ENCODE measurements at places on chromosomes 4 and X. TPM values are rescaled to one million over a fixed set of nuclear protein-coding genes. Genes with fewer than 3 reads are reported as not detected.

DNA sequence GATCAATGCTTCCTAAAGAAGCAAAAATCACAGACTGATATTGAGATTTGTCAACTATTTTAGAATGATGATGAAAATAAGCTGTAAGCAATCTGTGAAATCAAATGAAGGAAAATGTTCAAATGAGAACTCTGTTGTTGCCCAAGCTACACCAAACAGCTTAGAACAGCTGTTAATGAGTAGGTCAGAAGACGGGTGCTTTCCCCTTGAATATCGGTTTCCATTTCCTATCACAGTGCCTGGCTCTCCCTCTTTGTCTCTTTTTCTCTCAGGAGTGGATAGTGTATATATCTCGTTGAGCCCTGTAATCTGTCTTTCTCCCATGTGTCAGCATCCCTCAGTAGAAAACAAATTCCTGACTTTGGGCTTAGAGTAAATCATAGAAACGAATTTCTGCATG, 1592.9 kb upstream of the TENM3 start:
- no peak for DNase-seq

- DNase-seq = peak; percentile 71
Measured at GRCh38 chr4:120921456-120922380, 808 bp downstream of the PRDM5 start.

- DNase-seq = peak; percentile 31
Measured at GRCh38 chr4:166594326-166594946, 639.9 kb downstream of the SPOCK3 start.

DNA sequence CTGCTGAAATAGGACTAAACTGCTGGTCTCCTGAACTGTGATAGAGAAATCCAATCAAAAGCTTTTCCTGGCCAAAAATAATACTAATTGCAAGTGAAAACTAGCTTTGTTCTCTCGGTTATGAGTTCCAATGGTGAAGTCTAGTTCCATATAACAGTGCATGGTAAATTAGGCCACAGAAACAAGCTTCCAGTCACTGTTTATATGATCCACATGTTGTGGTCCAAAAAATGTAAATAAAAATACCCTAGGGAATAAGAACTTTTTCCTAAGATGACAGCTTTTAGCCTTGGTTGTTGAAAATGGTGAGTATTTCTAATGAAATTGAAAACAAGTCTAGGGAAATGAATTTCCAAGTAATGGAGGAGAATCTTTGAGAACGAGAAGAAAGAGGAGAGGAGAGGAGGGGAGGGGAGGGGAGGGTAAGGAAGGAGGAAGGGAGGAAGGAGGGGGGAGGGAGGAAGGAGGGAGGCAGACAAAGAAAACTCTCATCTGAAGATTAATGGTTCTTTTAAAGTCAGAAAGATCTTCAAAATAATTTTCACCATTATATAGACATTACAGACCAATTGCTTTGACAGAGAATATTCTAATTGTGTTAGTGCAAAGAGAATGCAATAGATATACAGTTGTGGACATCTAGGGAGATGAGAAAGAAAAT, 26.1 kb downstream of the PALLD start:
- no peak for DNase-seq

DNA sequence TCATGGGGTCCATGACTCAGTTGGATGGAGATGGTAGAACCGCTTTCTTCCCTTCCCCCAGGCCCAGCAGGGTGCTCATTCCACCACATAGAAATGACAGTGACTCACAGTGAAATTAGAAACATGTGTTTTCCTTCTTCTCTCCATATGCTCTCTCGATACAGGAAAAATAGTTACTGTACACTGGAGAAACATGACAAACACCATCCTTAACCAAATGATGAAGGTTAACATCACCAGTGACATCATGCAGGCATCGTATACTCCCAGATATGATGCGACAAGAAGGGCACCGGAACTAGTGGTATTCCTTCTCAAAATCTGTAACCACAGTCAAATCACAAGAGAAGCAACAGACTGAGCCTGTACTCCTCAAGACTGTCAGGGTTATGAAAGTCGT, 11.7 kb upstream of the RAB40A start:
- no peak for DNase-seq

DNA sequence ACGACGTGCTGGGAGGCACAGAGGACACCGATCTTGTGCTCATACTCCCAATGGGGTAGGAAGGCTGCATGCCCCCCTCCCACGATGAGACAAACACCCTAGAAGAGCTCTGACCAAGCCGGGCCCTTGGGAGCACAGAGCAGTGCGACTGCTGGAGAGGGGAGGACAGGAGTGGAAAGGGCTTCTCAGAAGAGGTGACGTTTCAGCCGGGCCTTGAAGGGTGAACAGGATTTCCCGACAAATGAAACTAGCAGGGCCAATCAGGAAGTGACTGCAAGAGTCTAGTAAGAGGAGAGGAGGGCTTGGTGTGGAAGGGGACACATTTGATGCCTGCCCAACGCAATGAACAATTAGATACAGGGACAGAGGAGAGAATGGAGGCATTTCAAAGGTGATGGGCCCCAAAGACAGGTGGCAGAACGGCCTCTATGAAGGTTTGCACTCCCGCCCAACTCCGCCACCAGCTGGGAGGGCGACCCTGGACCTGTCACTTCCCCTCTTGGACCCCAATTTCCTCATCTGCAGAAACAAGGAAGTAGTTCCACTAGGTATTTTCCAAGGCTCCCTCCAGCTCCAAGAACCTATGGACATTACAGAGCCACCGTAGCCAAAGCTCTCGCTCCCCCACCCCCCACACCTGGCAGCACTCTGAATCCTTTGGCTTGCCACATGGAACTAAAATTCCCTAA, 3.9 kb downstream of the HCFC1 start:
- DNase-seq = no peak

- no peak for DNase-seq
Measured at GRCh38 chrX:27548624-27549023, 41.5 kb upstream of the DCAF8L2 start.

DNA sequence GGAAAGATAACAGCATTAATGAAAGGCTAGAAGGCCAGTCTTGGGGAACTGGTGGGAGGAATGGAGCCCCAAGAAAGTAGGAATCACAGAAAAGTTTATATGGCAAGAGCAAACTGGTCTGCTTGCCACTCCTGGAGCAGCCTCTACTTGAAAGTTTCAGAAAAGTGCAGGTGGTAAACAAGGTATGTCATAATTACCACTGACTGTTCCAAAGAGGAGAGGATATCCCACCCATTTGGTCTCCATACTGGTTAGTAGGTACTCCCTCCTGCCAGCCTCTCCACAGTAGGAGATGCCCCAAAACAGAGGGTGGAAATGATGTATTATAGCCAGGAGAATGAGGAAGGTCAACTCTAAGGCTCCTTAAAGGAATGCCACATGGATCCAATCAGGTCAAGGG, 145.1 kb downstream of the INPP4B start:
- DNase-seq = no peak

DNA sequence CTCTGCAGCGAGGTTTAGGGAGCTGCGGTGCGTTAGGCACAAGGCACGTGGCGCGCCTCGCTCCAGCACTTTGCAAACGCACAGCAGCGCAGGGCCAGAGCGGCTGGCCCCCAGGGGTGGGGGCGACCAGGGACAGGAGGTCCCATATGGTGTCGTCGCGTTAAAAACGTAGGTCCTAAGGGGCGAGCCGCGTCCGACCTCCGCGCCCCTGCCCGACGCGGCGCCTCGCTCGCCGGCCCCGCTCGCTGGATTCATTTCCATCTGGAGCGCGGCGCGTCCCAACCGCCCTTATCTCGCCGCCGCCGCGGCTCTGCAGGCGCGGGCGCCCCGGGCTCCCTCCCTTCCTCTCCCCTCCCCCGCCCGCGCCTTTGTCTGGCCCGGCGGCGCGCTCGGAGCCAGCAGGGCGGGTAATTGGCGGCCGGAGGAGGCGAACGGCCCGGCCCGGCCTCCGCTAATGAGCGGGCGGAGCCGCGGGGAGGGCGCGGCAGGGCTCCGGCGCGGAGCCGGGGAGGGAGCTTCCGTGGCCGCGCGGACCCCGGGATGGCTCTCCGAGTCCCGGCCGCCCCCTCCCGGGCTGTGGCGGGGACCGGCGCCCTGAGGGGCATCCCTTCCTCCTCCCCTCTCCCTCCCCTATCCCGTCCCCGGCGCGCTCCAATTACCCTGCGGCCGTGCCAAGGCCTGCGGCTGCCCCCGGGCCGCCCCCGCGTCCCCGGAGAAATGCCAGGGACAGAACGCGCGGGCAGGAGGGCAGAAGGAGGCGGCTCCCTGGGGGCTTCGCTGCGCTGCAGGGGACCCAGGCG, 409.0 kb downstream of the BCOR start:
- DNase-seq = peak; percentile 65

- DNase-seq = no peak
Measured at GRCh38 chr4:76309939-76310550, 3.5 kb downstream of the STBD1 start.

GRCh38 chrX:142036116-142036515, 132.4 kb downstream of the MAGEC1 start:
- DNase-seq = no peak

- DNase-seq = no peak
Measured at GRCh38 chr4:182875453-182876405, 41.5 kb downstream of the DCTD start.

GRCh38 chrX:121013897-121014455, 28.4 kb upstream of the CT47A1 start:
- no peak for DNase-seq

DNA sequence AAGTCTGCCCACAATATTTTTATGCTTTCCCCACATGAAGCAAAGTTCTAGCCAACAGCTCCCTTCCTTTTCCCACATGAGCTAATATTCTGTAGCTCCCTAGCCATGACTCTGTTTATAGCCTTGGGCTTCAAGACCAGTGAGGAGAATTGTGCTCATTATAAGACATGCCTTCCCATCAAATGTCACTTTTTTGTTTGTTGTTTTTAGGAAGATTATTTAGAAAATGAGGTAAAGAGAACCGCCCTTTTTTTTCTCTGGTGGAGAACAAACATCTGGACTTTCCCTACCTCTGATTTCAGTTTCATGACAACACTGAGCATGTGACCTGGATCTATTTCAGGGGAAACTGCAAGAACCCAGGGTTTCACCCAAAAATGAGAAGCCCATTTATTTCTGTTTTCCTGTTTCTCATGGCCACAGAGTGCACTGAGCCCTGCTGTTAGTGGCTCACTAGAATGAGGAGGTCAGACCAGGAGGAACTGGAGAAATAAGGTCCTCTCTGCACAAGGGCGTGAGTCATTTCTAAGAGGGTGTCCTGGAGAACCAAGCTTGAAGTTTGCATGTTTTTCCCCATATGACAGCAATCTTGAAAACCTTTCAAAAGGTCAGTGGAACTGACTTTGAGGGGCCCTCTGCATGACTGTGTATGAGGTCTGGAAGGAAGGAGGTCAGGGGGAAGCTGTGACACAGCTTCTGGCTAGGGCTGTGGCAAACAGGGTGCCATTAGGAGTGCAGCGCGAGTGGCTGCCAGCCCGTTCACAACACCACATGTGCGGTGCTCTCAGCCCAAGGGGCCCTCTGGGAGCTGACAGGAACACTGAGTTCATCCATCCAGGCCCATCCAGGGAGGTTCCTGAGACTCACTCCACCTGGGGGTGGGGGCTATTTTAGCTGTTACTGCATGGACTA, 55.2 kb downstream of the CHST7 start:
- DNase-seq = no peak

DNA sequence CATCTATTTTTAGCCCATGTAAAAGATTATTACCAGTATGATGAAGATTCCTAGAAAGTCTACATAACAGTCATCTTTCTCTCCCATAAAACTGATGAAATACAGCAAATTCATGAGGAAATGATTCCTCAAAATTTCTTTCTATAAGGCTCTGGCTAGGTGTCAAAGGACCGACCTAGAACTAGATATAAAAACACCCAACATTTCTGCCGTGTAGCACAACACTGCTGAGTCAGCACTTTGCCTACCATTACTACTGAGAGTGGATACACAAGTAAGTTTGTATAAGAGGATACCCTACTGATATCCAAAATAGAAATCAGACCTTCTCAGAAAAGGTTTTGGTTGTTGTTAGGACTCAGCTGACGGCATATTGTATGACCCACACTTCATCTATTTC, 24.7 kb downstream of the TMEM47 start:
- DNase-seq = no peak

GRCh38 chr4:1249731-1250526, 999 bp upstream of the CTBP1 start:
- no peak for DNase-seq

DNA sequence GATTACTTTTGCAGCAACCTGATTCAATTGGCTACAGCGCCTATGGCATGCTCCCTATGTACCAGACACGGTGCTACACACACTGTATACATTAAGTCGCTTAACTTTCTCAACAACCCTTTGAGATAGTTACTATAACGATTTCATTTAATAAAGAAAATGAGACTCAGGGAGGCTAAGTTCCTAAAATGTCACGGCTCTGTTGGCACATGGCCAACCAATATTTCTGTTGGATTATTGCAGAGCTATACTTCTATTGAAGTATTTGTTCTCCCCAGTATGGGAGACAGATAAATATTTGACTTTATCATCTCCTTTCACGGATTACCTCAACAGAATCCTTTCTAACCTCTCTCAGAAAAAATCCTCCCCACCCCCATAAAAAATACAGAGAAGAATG, 25.3 kb downstream of the CLNK start:
- no peak for DNase-seq

DNA sequence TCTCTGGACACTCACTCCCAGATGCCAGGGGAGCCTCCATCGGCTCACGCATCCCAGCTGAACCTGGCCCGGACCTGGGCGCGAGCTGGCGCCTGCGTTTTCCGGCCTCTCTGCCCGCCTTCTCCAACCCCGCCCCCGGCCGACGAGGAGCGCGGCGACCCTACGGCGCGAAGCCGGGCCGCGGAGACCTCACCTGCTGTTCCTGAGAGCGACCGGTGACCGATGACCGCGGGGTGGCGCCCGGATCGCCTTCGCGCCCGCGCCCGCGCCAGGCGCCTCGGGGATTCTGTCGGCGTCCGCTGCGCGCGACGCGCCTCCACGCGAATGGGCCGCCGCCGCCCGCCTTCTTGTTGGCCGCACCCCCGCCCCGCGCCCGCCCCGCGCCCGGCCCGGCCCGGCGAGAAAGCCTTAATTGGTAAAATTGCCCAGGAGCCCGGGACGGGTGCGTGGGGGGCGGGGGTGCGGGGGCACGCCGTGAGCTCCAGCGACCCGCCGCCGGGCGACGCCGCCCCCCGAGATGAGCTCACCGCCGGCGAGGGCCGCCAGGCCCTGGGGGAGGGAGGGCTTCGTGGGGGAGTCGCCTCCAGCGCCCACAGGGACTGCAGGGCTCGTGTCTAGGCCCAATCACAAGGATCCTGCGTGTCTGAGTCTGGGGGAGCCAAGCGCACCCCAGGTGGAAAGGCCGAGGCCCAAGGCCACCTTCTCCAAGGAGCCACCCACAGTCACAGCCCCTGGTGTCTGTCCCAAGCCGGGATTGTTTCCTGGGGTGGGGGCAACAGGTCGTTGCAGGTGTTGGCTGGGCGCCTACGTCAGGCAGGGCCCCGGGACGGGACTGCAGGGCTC, at the start of gene FLNA:
Gene FLNA, minus strand, starts transcription at position 322 of the 843 bp plus-strand sequence. CDS start 3,389 bp downstream, outside the sequence.
- DNase-seq = no peak

GRCh38 chrX:5681159-5681558, 547.5 kb downstream of the NLGN4X start:
- DNase-seq = no peak

GAGE12J gene
- not detected for total RNA-seq

UBA1 gene
- 237 TPM for total RNA-seq

SNCA gene
- total RNA-seq = 1.2 TPM

ZCCHC12 gene
- total RNA-seq = not detected

CTAG1A gene
- not detected for total RNA-seq

IL9R gene
- total RNA-seq = 0.50 TPM

CSN1S1 gene
- total RNA-seq = not detected

ARMCX5 gene
- 10.5 TPM for total RNA-seq

KLB gene
- 0.64 TPM for total RNA-seq

PITX2 gene
- 0.45 TPM for total RNA-seq
